Suprapubic skin (tissue), 4 donors: ENCODE measurements at places on chromosomes 2 and 18.

DNA sequence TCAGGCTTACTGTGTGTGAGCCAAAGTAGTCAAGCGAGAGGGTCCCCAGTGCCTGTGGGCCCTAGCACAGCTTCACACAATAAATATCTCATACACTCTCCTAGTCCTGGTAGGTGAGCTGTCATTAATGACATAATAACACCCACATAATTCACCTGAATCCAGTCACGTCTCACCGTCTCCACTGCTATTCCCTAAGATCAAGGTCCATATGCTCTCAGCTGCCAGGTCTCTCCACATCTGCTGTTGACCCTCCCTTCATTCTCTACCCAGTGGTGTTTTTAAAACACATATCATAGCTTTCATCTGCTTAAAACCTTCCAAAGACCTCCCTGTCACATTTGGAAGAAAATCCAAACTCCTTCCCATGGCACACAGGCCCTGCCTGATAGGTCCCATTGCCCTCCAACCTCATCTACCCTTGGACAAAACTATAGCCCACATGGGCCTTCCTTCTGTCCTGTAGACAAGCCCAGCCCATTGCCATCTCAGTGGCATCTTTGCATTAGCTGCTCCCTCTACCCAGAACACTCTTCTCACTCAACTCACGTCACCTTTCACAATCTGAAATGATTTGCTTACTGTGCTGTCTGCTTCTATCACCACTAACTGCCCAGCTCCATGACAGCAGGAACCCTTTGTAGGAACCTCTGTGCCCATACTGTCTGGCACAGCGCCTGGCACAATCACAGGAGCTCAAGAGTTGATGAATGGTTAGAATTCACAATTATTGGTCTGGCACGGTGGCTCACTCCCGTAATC, 7.5 kb downstream of the KCNG3 start:
- no peak for DNase-seq

DNA sequence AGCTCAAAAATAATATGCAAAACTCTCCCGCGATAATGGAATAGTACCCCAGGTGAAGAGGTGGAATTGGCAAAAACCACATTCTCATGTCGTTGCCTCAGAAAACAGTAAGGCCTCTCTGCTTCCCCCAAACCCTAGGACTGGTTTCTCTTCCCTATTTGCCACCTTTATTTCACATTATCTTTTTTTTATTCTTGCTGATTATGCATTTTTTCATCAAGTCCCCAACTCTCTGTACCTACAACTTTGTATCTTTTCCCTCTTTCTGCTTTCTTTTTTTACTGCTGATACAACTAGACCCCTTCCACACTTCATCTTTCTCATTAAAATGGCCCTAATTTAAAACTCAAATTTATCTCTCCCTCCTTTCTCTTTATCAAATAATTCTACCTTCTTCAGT, 1472.2 kb downstream of the SUCLG1 start:
- DNase-seq = no peak

DNA sequence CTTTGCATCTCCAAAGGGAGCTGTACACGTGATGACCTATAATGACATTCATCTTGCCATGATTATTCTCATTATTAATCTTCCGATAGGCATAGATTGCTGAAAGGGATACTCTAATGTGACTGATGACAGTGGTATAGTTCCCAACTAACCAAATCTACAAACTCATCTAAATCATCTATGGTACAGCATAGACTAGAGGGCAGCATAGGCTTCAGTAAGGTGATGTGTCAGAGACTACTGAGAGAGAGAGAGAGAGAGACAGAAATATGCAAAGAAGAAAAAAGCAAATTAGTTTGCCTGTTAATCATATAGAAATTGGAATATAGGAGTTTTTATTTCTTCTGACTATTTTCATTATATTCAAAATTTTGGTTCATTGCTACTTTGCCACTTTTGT, 89.3 kb downstream of the CSRNP3 start:
- DNase-seq = no peak

GRCh38 chr2:205908212-205909183, 177.5 kb downstream of the INO80D start:
- no peak for DNase-seq

- peak; percentile 63 for DNase-seq
Observed at GRCh38 chr2:21041943-21042707, 1.7 kb downstream of the APOB start.

GRCh38 chr2:134314202-134314601, 60.3 kb downstream of the MGAT5 start:
- DNase-seq = no peak

GRCh38 chr18:64032312-64032711, 62.4 kb downstream of the SERPINB8 start:
- DNase-seq = no peak

- DNase-seq = no peak
Observed at GRCh38 chr2:45912109-45912508, 260.6 kb downstream of the PRKCE start.

DNA sequence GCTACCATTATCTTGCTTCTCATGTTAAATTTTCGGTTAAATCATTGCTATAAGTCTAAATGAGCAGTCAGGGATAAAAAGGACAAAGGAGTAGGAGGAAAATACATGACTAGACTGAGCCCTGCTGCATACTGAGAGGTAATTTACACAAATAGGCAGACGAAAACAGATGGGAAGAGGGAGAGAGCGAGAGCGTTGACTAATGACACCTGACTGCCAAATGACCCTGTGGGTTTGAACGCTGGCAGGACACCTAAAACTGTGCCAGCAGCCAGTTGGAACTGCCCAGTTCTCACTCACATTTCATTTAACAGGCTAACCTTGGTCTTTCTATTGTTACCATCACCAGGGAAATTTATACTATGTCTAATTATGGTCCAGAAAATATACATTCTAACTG, 978.2 kb downstream of the CPS1 start:
- no peak for DNase-seq

DNA sequence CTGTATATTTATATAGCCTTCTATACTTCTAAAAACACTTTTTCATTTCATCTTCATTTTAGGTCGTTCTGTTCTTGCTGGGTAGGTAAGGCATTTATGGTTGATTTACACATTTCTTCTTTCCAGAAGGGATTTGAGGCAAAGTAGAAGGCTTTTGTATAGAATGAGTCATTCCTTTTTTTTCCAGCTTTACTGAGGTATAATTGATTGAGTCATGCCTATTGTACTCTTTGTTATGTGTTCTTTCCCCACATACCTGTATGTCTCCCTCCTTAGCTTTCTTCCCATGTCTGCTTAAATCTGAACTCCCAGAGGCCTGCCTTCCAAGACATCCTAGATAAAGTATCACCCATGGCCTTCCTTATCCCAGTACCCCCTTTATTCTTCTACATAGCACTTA, 4.8 kb upstream of the CDC42EP3 start:
- no peak for DNase-seq

- no peak for DNase-seq
Observed at GRCh38 chr2:241808051-241808720, 807 bp upstream of the NEU4 start.

DNA sequence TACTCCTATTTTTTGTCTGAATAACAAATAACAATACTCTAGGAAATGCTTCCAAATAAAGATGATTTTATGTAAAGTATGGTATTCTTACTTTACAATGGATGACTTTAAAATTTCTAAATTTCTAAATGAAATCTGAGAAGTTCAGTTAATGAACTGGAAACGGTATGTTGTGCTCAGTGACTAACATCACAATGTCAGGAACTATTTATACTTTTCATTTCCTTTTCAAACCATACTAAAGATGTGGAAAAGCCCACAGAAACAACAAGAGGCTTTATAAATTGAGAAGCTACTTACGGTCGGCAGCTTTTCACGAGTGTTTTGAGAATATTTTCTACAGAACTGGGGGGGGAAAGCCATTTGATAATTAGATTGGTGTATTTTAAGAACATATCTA, 31.1 kb downstream of the PSME4 start:
- no peak for DNase-seq

GRCh38 chr2:101821828-101822458, 124.4 kb downstream of the MAP4K4 start:
- DNase-seq = no peak

DNA sequence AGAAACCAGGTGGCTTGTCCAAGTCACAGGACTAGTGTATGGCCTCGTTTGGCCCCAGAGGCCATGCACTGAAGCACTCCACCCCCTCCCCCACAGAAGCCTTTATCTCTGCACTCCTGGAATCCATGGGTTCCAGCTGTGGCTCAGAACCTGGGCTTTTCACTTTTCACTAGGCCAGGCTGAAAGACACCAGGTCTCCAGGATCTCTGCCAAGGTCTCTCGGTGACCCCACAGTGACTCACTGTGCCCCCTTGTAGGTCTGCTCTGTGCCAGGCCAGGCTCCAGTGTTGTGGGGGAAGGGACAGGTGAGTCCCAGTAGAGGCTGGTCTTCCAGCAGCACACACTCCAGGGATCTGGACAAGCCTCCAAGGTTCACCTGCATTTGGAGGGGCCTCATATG, 31.0 kb upstream of the GLI2 start:
- DNase-seq = peak; percentile 73

DNA sequence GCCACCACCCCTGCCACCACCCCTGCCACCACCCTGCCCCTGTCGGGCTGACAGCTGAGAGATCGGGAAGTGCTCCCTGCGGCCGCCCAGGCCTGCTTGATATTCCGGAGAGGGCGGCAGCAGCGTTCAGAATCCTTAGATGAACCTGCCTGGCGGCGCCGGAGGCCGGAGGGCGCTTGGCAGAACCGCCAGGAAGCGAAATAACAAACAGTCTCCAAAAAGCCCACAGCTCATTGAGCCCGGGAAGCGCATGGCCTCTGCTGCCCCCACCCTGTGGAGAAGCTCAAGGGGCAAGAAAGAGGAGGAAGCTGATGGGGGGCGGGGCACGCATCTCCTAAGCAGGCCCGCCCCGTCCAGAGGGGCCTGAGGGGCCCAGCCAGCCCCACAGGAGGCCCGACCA, 92.2 kb upstream of the MBOAT2 start:
- DNase-seq = no peak

DNA sequence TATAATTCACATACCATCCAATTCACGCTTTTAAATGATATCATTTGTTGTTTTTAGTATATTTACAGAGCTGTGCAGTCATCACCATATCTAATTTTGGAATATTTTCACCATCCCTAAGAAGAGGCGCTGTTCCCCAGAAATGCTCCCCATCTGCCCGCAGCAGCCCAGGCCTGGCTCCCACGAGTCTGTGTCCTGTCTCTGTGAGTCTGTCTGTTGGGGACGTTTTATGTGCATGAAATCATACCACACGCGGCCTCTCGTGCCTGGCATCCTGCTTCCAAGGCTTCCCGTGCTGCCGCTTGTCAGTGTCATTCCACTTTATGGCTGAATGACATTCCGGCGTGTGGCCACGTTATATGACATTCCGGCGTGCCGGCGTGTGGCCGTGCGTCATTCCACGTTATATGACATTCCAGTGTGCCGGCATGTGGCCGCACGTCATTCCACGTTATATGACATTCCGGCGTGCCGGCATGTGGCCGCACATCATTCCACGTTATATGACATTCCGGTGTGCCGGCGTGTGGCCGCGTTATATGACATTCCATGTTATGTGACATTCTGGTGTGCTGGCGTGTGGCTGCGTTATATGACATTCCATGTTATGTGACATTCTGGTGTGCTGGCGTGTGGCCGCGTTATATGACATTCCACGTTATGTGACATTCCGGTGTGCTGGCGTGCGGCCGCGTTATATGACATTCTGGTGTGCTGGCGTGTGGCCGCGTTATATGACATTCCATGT, 276.4 kb downstream of the TWIST2 start:
- no peak for DNase-seq

DNA sequence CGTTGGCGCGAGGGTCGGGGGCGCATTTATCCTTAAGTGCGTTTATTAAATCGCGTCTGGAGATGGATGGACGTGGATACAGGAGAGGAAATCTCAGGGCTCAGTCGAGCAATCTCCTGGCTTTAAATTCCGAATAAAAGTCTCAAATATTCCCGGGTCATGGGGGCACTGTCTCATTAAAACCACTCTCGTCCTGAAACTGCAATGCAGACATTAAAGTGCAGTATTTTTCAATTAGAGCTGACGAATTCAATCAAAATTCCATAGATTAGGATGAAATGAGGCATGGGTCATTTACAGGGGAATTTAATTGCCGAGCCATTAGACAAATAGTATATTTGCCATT, 10.7 kb upstream of the GBX2 start:
- DNase-seq = no peak

DNA sequence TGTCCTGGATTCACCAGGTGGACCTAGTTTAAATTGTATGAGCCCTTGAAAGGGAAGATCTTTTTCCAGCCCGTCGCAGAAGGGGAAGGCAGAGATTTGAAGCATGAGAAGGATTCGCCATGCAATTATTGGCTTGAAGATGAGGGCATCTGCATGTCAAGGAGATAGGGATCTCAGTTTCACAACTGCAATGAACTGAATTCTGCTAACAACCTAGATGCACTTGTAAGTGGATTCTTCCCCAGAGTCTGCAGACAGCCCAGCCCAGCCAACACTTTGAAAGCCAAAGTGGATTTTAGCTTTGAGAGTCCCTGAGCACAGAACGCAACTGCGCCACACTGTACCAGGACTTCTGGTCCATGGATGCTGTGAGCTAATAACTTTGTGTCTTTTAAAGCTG, 286.0 kb downstream of the TSN start:
- no peak for DNase-seq

DNA sequence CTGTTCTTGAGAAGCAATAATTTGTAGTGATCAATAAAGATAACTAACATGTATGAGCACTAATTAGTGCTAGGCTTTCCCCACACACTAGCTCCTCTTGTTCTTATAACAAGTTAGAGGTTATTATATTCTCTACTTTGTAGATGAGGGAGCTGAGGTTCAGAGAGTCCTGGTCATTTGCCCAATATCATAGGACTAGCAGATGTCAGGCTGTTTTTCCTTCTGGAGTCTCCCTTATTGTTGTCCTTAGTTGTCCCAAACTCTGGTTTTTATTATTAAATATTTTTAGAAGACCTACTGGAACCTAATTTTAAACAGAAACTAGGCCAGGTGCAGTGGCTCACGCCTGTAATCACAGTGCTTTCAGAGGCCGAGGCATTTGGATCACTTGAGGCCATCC, 16.5 kb upstream of the TTC39C start:
- no peak for DNase-seq

- DNase-seq = no peak
Observed at GRCh38 chr2:45340318-45340717, 270.7 kb downstream of the SRBD1 start.

- DNase-seq = no peak
Observed at GRCh38 chr2:203569677-203570316, 34.7 kb upstream of the RAPH1 start.
